ENCODE measurements at places on chromosomes 5 and 9.

GRCh38 chr9:28464481-28465216 lies 891.4 kb upstream of the C9orf72 start:
- DNase-seq, result no peak

GRCh38 chr9:4155221-4156026 lies 144.4 kb downstream of the GLIS3 start:
- DNase-seq, result no peak

DNA sequence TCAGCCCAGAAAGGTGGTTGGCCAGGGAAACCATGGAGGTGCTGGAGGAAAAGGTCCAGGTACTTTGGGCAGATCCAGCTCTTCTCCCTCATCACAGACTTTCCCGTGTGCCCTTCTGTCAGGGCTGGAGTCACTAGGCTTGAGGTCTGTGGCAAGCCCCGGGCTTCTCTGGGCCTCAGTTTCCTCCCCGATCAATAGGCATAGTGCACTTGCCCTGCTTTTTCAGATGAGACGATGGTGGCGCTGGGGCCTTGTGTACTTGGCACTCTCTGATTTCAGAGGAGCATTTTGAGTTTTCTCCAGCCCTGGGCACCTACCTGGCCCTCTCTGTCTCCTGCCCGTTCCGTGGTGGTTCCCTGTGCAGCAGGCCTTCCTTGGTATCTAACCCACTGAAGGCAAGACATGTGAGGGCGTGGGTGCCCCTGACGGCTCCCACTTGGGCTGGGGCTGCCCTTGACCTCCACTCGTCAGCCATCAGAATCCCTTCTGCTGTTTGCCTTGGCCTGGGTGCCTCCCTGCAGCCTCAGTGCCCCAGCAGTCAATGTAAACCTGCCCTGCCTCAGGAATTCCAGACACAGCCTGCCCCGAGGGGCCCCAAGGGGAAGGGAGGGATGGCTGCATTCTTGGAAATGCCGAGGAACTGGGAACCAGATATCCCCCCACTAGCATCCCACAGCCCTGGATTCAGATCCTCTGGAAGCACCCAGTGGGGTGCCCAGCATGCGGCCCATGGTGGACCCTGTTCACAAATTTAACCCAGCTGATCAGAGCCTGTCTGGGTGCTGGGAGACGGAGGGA lies 66.3 kb upstream of the COL5A1 start:
- DNase-seq, result peak; percentile 51

DNA sequence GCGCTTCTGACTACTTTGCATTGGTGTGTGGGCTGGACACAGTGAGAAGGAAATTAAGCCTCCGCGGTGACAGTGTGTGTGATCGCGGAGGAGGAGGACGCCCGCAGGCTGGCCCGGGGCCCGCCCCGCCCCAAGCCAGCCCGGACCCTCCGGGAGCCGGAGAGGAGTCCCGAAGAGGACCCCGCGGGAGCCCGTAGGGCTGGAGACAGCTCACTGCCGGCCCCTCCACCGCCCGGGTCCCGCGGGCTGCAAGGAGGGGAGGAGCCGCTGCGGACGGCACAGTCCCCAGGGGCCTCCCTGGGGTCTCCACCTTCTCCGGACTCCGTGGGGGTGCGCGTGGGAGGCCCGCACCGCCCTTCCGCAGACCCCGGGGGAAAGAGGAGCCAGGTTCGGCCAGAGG lies 146.4 kb upstream of the ERCC6L2 start:
- DNase-seq, result no peak

DNA sequence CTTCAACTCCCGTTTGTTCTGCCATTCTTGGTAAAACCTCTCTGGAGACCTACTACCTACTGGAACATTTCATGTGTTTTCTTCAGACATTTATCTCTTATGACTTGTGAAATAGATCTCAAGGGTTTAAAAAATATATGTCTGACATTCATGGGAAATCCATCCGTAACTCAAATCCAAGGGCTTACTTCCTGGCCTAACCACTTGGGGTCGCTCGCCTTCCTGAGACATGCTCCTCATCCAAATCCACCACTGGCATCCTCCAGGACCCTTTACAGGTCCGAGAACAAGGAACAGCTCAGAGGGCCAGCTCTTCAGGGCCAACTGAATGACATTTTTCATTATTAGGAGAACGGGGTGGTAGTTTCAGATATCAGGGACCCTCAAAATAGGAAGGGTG lies 235.1 kb upstream of the TUT7 start:
- DNase-seq, result no peak

DNA sequence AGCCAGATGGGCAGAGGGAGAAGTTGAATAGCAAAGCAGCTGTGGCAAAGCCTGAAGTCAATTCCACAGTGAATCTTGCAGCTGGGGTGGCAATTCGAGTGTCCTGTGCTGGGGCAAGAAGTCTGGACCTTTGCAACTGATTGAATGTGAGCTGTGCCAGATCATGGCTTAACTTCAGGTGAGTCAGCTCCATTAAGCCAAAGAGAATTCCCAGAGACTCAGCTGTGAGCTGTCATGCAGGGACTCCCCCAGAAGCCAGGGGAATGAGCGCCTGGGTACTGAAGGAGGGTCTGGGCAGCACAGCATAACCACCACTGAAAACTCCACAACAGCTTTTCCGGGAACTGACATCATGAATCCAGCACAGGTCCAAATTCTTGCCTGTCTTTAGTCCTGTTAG lies 153.5 kb upstream of the TRPC7 start:
- no peak for DNase-seq

All from left forelimb (tissue), 1 donor.